ENCODE measurements at places on chromosomes 7 and 10.

DNA sequence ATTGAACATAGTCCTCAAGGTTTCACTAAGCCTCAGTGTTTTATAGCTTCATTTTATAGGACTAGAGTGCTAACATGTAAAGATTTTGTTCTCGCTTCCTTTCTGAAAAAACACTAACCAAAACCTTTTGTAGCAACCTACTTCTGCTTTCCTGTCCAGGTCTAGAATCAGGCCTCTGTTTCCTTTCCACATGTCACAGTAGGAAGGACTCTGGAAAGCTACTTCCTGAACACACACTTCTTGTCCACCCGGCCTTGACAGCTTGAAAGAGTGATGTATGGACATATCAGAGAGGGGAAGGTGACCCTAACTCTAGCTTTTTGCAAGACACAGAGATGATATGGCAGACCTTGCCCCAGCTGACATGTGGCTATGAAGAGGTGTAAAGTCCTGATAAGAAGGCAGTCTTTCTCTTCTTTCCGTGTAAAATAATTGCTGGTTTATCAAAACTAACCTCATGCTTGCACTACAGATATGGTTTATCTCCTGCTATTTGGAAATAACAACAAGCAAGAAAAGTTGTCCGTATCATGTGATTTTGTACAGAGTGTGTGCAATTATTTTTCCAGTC lies 175.4 kb downstream of the SKAP2 start:
- DNase-seq = no peak

- peak; percentile 16 for DNase-seq
These were observed 29.6 kb upstream of the ZNF273 start for GRCh38 chr7:64873517-64873916.

- no peak for DNase-seq
These were observed 385.5 kb upstream of the HPS1 start for GRCh38 chr10:98832196-98832595.

DNA sequence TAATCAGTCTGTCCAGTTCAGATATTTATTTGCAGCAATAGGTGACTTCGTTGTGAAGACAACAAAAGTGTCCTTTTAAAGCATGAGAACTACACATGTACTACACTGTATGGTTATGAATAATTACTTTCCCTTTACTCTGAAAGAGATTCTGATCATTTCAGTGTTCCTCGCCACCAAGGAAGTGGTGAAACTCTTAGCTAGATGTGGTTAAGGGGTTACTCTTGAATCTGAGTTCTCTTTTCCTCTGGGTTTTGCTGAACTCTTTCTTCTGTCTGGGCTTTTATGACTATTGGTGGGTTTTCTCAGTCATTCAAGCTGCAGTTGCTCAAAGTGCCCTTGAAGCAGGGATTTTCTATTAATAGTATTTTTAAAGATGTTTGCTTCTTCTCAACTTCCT lies 127.9 kb upstream of the SEM1 start:
- DNase-seq = peak; percentile 33

DNA sequence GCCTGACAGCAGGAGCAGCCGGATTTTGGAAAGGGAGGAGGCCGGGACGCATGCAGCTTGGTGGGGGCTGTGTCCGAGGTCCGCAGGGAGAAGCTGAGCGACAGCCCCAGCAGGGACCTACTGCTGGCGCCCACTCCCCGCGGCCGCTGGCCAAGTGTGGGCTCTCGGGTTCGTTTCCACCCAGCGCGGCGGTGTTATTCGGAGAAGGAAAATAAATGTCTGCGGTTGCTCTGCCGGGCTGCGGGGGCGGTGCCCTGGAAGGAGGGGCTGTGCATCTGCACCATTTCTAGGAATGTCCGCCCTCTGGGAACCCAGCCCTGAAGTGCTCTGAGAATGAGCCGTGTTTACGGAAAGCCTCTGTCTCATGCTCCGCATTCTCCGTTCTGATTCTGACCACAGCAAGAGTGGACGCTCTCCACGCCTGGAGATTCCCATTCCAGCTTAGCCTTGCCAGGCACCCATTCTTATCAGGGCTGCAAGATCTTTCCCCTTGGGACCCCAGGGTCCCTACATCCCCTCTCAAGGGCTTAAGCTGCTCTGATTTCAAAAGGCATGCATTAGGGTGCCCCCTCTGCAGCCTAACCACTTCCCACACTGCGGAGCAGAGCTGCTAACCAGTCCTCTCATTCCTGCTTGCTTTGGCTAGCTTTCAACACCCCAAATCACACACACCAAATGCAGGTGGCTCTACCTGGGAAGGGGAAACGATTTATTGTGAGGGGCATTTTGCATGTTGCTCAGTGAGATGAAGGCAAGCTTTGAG lies 256.6 kb upstream of the GLI3 start:
- no peak for DNase-seq

GRCh38 chr10:69951658-69952057 lies 101.0 kb upstream of the MACROH2A2 start:
- no peak for DNase-seq

DNA sequence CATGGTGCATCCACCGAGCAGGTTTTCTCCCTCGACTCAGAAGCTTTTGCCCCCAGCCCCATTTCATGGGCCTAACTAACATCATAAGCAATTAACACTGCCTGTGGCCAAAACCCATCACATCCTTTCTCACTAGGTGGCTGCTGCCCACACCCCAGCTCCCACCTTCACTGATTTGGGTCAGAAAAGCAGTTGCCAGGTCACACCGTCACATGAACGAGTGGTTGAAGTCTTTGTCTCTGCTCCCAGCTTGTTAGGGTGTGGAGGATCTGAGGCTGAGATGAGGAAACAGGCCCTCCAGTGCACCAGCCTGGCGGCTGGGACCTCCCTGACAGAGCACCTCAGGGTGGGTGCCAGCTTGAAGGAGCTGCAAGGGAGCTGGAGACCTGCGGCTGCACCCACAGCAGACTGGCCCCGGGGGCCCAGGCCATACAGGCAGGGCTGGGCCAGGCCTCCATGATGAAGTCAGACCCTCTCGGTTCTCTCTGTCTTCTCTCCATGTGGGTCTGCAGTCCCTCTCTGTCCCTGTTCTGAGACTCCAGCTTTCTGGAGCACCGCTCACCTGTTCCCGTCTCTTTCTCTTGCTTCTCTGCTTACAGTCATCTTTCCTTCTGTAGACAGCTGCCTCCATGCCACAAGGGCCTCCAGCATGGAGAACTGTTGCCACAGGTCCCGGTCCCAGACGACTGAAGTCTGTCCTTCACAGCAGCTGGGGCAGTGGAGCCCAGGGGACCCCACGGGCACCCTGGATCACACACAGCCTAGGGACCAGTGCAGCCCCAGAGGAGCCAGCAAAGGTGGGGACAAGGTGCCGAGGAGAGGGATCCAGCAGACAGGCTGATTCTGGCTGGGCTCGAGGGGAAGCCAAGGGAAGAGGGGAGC lies 13.8 kb upstream of the INPP5A start:
- no peak for DNase-seq

DNA sequence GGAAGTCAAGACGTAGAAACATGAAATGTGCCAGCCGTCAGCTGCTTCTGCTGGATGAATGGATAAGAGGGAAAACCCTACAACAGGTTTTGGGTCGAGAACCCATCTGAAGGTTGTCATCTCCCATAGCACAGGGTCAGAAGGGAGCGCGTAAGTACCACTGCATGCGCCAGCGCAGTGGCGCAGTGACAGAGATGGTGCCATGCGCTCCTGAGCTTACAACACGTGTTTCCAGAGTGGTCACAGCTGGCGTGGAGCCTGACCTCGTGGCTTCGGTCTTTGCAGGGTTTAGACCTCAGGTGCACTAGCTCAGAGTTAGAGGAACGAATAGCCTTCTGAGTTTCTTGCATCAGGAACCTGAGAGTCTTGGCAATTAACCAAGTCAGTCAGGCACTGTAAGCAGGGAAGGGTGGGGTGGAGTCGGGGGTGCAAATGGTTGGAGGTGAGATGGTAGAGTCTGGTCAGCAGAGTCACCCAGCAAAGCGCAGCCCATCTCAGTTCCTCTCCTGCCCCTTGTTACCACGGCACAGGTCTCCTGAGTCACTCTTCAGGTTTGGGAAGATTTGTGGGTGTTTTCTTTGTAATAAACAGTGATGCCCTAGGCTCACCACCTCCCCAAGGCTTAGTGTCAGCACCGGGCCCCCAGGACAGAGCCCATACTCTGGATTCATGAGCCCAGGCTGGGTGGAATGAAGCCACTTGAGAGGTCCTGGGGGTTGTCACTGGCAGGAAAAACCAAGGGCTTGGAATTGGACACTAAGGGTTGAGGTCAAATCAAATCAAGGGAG lies 84.1 kb upstream of the PPIF start:
- no peak for DNase-seq

GRCh38 chr10:71156436-71156835 lies 55.9 kb upstream of the UNC5B start:
- DNase-seq = no peak

- no peak for DNase-seq
These were observed 361.1 kb upstream of the IGFBP3 start for GRCh38 chr7:46282155-46282554.

DNA sequence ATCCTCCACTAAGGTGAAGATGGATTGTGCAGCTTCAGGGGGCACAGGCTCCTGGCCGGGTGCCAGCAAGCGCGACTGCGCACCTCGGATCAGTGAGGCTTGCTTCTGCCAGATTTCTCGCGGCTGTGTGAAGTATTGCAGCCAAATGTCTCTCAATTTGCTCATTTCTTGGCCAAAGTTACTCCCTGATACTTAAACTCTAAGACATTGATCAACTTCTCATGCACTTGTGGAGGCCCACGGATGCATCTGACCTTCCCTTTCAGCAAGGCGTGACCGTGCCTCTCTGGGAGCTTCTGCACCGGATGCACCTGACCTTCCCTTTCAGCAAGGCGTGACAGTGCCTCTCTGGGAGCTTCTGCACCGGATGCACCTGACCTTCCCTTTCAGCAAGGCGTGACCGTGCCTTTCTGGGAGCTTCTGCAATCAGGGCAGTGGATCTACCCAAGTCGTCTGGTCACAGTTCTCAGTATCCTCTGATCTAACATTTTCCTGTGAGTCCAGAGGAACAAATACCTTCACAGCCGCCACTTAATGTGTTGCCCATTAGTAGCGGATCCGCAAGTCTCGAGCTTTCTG lies 248.3 kb downstream of the ADARB2 start:
- DNase-seq = no peak

- no peak for DNase-seq
These were observed 198.0 kb downstream of the KIAA1217 start for GRCh38 chr10:24406809-24407483.

DNA sequence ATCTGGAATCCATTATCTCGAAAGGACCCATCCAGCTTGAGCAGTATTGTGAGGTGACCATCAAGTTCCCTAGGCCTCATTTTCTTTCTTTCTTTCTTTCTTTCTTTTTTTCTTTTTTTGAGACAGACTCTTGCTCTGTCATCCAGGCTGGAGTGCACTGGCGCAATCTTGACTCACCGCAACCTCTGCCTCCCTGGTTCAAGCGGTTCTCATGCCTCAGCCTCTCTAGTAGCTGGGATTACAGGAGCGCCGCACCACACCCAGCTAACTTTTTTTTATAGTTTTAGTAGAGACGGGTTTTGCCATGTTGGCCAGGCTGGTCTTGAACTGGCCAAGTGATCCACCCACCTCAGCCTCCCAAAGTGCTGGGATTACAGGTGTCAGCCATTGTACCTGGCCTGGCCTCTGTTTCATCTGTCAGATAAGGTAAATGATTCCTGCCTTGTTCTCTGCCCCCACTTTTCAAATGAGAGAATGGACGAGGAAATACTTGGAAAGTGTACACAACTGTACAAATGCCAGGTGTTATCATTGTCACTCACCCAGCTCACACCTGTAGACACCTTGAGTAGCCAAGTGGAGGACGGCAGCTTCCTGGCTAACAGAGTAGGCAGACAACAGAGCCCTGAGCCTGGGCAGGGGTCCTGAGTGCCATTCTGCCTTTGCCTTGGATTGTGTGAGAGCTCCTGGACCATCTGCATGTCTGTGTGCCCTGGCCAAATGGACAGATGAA lies 54.1 kb downstream of the HK1 start:
- DNase-seq = no peak

DNA sequence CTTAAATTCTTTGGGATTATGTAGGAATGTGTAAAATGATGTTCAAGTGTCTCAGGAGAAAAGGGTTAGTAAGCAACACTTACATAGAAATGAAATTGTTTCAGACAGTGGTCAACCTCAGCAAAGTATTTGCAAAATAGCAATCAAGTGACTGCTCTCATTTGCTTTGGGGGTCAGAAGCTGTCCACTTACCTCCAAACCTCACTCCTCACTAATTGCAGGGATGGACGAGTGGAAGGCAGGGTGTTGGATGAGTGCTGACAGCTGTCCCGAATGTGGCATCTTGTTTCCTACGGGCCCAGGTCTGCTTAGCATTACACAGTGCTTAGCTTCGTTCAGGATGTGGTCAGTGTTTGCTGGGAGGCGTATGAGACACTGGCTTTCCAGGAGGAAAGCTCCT lies 437.0 kb downstream of the SUGCT start:
- no peak for DNase-seq

DNA sequence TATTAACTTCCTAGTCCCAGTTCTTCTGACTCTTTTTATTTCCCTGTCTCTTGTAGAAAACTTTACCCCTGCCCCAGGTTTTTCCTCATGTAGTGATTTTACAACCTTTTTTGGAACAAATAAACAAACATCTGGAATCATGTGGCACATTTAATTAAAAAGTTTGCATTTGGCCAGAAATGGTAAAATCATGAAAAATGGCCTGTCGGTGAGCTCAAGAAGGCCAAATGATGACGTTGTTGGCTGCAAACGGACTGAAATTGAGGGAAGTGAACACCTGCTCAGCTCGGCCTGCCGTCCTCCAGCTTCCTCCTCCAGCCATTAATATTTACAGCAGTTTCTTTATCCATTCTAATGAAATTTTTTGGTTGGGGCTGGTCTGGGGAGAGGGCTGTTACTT lies 902.8 kb downstream of the LRMDA start:
- DNase-seq = no peak

DNA sequence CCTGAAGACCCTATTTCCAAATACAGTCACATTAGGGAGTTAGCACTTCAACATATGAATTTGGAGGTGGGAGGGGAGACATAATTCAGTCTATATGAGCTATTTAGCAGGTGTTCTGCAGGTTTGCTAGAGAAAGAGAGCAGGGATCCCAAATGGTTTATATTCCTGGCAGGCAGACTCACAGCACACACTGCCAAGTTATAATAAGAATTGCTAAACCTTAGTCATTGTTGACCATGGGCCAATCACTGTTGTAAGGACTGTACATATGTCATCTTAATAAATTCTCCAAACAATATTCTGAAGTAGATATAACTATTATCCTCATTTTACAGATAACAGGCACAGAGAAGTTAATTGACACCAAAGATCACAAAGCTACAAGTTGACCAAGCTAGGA lies 1.5 kb upstream of the CCDC3 start:
- no peak for DNase-seq

GRCh38 chr10:119655566-119656001 lies 4.4 kb downstream of the BAG3 start:
- no peak for DNase-seq

- no peak for DNase-seq
These were observed 7.8 kb downstream of the FBXW4 start for GRCh38 chr10:101687071-101687658.

DNA sequence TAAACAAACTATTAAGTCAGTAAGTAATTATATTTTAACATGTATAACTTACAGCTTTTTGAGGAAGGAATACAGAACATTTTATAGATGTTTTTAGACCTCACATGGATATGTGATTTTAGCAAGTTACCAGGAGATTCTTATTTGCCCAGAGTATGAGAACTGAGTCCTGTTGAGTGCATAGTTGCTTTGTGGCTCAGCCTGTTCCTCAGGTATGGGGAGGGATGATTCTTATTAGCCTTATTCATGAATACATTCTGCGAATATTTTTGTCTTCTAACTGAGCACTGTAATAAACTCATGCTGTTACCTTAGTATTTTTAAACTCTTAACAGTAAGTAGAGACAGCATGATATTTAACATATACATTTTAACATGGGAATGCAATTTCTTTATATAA lies 17.9 kb downstream of the BTAF1 start:
- no peak for DNase-seq

Data from GM13977 (cell line).